Spinal cord (tissue), 10 donors: ENCODE measurements at places on chromosomes 7 and 10.
A peak's percentile ranks its signal among the peaks of the same experiment; 100 is the strongest.

GRCh38 chr7:143487566-143487965 is 9.9 kb downstream of the TAS2R41 start:
- no peak for DNase-seq

- no peak for DNase-seq
These were observed 49.8 kb downstream of the STK32C start for GRCh38 chr10:132257907-132258306.

DNA sequence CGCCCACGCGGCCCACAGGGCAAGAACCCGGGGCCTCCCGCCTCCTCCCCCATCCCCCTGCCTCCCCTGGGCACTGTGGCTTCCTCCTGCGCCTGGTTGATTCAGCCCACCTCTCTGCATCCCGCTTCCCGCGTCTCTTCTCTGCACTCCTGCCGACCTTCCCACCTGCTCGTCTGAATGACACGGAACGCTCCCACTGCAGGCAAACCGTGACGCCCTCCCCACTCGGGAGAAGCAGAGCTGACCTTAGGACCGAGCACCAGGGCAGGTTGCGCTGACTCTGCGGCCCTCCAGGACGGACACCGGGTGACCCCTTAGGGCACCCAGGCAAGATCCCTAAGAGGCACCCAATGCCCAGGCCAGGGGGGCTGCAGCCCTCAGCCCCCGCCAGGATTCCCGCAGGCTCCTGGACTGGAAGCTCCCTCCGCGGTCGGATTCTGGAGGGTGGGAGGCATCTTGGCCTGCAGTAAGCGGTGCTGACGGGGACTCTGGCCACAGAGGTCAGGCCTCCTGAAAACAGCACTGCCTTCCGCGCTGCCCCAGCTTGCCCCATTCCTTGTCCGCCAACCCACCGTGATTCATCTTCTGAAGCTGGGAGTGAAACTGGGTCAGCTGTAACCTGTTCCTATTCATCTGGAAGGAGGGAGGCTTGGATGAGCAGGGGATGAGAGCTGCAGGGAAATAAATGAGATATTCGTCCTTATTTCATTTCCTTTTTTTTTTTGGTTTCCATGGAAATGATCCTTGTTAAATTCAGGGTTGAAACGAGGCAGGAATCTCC is 990 bp downstream of the CALML3 start:
- peak; percentile 51 for DNase-seq

DNA sequence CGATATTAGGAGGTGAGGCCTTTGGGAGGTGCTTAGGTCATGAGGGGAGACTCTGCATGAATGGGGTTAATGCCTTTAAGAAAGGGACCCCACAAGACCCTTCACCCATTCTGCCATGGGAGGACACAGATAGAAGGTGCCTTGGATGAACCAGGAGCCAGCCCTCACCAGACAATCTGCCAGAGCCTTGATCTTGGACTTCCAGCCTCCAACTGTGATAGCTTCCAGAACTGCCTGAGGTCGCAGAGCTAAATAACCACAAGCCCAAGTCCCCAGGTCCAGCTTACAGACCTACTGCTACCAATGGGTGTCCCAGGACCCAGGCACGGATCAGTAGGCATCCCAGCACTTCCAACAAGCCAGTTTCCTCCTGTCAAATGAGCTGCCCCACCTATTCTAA is 37.5 kb downstream of the TNS3 start:
- no peak for DNase-seq

GRCh38 chr7:131896165-131896863 is 339.9 kb upstream of the PODXL start:
- DNase-seq: no peak

DNA sequence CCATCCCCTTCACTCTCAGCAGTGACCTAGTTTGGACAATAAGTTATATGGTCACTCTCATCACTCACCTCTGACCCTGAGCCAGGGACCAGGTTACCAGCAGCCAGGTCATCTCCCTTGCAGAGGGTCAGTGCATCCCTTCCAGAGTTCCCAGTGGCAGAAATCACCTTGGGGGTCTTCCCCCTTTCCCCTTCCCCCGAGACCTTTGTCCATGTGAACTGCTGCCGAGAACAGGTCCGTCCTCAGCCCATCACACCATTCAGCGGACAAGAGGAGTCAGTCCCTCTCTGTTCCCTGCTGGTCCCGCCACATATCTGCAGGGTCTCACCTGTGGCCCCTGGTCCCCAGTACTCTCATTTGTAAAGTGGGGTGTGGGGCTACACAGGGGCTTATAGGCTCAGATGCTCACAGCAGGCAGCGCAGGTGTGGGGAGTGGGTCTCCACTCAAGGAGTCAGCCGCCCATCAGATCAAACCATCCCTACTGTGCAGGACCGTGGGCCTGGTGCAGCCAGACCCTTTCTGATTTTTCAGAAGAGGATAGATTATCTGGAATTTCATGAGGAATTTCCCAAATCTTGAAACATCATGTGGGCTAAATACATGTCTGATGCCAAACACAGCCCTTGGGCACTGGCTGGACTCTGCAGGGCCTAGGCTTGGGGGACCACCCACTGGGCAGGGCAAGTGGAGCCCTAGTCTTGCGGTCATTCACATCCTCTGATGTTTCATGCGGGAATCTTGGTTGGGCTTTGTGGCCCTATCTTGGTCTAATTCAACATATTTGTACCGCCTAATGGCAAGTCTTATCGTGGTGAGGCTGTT is 6.5 kb downstream of the DEPP1 start:
- DNase-seq: no peak

DNA sequence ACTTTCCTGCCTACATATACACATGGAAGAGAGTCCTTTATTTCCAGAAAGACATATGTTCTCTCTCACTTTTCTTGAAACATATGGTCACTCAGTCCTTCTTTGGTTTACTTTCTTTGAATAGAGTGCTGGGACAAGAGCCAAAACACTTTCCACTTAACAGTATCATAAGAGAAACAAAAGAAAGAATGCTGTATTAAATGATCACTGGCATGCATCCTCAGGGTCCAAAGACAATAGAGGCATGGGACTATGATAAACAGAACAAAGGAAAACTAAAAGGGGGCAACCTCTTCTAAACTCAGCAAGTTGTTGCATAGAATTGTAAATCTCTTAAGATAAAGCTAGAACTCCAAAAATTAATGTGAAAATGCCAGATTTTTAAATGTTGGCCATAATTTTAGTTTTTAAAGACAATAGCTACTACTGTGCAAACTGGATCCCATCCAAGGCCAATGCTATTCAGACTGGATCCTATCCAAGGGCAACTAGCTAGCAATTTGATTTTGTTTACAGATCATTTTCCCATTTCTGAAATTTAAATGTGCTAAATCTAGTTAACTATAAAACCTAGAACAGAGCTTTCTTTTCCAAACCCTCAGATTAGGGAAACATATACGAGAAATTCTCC is 687.5 kb downstream of the SORCS3 start:
- DNase-seq: no peak

DNA sequence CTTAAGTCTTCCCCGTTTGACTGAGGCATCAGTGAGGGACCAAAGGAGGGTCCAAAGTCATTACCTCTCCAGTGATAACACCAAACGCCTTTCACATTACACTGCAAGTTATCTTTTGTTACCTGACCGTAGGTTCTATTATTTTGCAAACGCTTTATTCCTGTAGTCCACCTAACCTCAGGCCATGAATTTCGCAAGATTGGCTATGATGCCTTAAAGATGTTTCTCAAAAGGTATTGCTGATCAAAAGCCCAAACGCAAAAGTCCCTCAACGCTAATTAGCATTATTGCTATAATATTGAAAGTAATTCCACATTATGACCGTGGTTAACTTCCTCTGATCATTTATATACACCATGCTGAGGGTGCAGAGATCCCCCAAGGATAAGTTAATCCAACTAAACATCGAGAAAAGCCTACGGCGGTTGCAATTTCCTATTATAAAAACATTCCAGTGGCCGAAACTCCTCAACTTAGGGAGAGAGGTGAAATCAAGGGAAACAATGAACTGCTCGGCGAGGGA is 649 bp downstream of the DNA2 start:
- DNase-seq: no peak

DNA sequence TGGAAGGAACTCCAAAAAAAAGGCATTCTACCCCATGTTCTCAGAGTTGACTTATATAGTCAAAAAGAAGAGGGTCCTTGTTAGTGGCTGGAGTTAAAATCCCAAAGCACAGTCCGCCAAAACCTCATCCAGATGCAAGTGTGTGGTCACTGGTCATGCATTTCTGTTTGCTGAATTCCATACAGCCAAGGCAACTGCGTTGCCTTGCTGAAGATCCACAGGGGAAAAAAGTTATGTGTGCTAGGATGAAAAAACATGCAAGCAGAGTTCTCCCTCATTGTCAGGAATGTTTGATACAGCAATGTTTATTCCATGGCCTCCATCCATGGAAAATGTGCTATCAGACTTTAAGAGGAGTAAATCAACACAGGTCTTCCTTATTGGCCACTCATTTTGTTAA is 213.1 kb downstream of the CREB5 start:
- DNase-seq: no peak

GRCh38 chr7:139940866-139941265 is 111.8 kb downstream of the TBXAS1 start:
- DNase-seq: no peak

DNA sequence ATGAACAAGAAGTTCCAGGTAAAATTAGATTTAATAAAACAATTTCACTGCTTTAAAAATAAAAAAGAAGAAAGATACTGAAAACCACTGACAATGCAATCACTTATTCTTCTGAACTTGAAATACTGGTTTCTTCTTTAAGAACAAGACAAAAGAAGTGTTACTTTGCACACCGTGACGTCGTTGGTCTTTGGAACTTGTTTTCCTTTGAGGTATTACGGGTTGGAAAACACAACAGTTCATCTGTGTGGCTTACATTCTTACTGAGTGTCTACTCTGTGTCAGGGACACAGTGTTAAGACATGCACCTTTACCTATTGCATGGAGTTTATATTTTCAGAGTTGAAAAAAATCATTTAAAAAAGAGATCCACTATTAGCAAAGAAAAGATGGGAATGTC is 41.3 kb upstream of the UCN3 start:
- no peak for DNase-seq

DNA sequence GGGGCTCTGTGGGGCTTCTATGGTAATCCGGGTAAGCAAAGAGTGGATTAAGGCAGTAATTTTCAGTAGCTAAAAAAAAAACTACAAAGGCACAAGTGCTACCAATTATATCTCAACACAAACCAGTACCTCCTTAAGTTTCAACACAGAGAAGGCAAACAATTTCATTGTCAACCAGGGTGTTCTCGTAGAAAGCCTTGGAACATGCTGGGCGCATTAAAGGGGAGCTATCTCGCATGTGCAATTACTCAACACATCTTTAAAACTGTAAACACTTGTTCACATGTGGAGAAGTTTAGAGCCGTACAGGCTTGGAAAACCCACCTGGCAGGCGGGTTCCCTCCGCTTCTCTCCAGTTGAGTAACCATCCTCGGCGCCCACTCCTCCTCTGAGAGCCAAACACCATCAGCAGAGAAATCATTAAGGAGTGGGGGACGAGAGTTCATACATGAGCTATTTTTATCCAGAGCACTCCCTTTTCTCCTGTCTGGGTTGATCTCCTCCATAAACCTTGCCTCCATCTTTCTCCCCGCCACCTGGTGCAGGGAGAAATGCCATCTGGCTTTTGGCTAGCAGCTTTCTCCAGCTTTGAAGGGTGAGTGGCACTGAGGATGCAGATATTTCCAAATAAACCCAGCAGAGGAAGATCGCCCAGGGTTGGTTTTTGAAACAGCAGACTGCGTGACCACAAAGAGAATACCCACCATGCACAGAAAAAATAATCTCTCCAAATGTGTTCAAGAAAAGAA is 287.1 kb downstream of the WDR11 start:
- no peak for DNase-seq

GRCh38 chr10:17154116-17154515 is 24.5 kb upstream of the CUBN start:
- no peak for DNase-seq

GRCh38 chr10:33612116-33612515 is 277.6 kb upstream of the NRP1 start:
- DNase-seq: no peak

- DNase-seq: no peak
These were observed 455.8 kb downstream of the TFEC start for GRCh38 chr7:115574681-115575291.

DNA sequence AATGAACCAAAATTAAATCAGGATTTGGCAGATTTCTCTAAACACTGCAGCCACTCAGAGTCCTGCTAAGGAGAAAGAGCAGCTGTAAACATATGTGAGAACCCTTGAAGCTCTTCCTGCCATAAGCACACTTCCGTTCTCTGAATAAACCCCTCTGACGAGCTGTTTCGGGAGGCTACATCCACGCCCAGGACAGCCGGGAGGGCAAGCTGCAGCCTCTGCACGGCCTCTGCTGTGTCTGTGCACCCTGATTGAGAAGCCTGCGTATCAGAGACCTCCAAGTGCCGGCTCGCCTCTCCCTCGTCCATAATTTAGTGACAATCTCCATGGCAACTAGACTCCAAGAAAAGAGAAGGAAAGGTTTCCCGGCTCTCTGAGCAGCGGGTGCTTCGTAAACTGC is 114.4 kb downstream of the PTPRN2 start:
- no peak for DNase-seq

DNA sequence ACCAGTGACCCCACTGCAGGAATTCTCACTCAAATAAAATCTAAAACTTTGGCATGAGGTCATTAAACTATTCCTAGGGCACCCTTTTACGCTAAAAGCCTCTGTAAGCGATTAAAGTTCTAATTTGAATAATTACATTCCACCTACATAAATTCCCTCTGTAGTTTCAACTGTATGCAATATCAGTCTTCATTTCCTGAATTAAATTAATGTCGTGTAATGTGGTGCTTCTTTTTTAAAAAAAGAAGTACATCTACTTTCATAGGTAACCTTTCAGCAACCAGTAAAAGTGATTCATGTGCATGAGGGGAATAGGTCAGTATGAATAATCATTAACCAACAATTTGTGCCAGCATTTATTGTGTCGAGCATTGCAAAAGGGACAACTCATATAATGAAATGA is 44.7 kb downstream of the IMMP2L start:
- no peak for DNase-seq

GRCh38 chr7:106462365-106462859 is 177.6 kb upstream of the NAMPT start:
- DNase-seq: peak; percentile 70

- DNase-seq: no peak
These were observed 87.3 kb downstream of the PALS2 start for GRCh38 chr7:24660546-24660945.

- DNase-seq: no peak
These were observed 507.2 kb downstream of the TNS3 start for GRCh38 chr7:47074702-47075153.

DNA sequence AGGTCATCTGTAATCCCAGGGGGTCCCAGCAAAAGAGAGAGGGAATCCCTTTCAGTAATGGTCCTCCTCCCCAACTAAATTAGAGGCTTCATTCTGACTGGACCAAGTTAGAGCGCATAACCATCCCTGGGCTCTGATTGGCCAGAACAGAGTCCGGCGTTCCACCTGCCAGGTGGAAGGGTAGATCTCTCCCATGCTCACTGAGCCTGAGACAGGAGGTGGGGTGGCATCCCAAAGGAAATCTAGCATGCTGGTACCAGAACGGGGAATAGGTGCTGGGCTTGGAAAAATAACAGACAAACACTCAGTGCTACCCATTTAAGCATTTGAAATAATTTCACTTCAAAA is 21.0 kb upstream of the TSPAN33 start:
- DNase-seq: no peak

- DNase-seq: no peak
These were observed 9.5 kb upstream of the C10orf95 start for GRCh38 chr10:102460836-102461186.
